ENCODE measurements at places on chromosomes 7 and 10.

DNA sequence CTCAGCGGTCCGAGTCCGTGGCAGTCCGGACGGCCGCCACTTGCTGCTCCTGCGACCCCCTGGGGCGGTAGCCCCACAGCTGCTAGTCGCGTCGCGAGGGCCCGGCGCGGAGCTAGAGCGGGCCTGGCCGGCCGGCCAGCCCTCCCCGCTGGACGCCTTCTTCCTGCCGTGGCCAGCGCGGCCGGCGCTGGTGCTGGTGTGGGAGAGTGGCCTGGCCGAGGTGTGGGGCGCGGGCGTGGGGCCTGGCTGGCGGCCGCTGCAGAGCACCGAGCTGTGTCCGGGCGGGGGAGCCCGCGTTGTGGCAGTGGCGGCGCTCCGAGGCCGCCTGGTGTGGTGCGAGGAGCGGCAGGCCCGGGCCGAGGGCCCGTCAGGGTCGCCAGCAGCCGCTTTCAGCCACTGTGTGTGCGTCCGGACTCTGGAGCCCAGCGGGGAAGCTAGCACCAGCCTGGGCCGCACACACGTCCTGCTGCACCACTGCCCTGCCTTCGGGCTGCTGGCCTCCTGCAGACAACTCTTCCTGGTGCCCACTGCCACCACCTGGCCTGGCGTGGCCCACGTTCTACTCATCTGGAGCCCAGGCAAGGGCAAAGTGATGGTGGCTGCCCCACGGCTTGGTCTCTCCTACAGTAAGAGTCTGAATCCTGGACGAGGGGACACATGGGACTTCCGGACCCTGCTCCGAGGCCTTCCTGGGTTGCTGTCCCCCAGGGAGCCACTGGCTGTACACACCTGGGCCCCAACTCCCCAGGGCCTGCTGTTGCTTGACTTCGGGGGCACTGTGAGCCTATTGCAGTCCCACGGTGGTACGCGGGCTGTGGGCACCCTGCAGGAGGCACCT lies 631 bp downstream of the HPS6 start:
- DNase-seq = peak; percentile 7

GRCh38 chr10:133438711-133439273 lies 14.4 kb upstream of the SPRN start:
- peak; percentile 26 for DNase-seq

- no peak for DNase-seq
These were observed 26.1 kb upstream of the GPAM start for GRCh38 chr10:112209684-112210131.

DNA sequence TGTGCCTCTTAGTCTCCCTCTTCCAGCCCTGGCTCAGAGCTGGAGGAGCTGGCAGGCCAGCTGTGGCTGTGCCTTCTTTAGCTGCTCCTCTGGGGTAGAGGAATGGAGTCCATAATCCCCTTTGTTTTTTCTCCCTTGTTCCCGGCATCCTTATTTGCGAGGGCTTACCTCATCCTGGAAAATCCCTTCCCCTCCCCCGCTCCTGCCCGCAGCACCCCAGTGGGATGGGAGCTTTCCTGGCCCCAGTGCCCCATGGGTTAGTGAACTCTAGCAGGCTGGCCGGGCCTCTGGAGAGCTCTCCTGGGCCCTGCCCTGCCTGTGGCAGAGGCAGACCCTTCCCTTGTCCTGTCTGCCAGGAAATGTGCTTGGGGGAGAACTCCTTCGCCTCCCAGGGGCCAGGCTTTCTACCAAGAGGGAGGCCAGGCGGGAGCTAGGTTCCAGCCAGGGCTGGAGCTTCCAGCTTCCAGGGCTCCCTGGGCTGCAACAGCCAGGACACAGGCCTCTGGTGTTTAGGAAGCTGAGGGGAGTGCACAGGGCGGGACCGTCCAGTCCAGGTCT lies 16.5 kb upstream of the TRIM8 start:
- peak; percentile 68 for DNase-seq

- peak; percentile 90 for DNase-seq
These were observed at the start of gene ASL for GRCh38 chr7:66075590-66076461. TSS of gene ASL (plus strand) at chr7:66075819. CDS start at chr7:66076082, 263 bp downstream.

GRCh38 chr7:25731068-25731845 lies 420.7 kb upstream of the NFE2L3 start:
- no peak for DNase-seq

GRCh38 chr7:137633133-137633532 lies 213.6 kb downstream of the DGKI start:
- DNase-seq = no peak

- DNase-seq = no peak
These were observed 49.9 kb downstream of the COA1 start for GRCh38 chr7:43679210-43680068.

DNA sequence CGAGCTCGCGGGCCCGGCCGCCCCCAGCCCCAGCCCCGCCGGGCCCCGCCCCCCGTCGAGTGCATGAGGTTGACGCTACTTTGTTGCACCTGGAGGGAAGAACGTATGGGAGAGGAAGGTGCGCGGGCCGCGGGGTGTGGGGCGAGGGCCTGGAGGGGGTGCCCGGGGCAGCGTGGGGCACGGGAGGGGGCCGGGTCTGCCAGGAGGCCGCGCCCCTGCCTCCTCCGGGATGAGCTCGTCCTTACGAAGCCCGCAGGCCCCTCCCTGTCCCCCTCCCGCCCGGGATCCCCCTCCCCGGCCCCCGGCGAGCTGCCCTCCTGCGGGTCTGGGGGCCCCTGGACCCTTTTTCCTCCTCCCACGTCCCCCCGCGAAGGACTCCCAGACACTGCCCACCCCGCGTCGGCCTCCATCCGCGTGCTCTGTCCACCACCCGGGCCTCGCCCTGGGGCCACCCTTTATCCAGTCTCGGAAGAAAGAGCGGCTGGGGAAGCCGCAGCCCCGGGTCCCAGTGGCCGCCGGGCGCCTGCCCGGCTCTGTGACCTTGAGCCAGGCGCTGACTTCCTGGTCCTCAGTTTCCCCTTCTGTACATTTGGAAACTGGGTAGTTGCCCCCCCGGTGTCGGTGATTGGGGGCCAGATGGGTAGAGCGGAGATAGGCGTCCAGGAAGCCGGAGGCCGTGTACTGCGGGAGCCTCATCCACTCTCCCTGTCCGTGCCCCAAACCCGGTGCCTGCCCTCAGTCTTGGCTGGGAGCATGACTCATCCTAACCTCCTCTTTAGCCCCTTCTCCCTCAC lies 521 bp downstream of the LIMK1 start:
- peak; percentile 83 for DNase-seq

DNA sequence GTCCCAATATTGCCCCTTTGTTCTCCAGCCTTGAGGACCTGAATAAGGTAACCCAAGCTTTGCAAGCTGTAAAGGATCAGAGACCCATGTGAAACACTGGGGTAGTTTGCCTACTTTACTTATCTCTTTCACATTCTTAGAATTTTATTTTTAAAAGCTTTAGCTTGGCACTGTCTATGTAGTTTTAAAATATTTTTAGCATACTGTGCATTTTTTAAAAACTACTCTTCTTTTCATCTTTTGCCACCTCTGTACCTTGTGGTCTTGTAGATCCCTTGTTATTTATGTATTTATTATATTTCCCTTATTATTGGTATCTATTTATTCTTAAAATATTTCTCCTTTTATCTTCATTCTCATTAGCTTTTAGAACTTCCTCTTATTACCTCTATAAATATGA lies 12.0 kb upstream of the PTPRZ1 start:
- no peak for DNase-seq

- DNase-seq = no peak
These were observed 322.6 kb upstream of the KIAA1217 start for GRCh38 chr10:23886355-23886754.

GRCh38 chr10:62467527-62467926 lies 93.4 kb downstream of the ZNF365 start:
- DNase-seq = peak; percentile 15

DNA sequence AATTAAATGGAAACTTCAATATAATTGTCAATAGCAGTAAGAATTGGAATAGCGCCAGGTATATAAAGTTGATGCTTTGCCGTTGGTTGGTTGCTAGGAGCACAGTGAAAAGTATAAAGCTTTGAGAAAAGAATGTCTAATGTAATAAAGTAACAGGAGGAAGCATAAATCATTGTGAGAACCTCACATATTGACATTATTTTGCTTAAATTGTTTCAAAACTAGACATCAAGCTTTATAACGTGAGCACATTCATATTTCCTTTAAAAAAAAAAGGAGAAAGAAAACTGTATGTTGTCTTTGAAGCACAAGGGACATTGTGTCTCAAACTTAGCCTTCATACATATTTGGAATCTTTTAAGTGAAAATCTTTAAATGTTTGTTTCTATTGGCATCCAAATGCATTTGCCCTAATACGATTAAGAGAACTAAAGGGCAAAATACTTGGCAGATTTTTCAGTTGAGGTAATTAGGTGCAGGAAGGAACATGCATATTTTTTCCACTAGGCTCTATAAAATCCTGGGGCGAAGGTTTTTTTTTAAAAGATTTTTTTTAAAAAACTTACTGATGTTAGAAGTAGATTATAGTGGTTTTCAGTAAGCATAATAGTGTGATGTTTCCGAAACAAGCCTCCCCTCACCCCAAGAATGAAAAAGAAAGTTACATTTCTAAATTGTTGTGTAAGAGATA lies 92.4 kb downstream of the ARID5B start:
- DNase-seq = peak; percentile 34

DNA sequence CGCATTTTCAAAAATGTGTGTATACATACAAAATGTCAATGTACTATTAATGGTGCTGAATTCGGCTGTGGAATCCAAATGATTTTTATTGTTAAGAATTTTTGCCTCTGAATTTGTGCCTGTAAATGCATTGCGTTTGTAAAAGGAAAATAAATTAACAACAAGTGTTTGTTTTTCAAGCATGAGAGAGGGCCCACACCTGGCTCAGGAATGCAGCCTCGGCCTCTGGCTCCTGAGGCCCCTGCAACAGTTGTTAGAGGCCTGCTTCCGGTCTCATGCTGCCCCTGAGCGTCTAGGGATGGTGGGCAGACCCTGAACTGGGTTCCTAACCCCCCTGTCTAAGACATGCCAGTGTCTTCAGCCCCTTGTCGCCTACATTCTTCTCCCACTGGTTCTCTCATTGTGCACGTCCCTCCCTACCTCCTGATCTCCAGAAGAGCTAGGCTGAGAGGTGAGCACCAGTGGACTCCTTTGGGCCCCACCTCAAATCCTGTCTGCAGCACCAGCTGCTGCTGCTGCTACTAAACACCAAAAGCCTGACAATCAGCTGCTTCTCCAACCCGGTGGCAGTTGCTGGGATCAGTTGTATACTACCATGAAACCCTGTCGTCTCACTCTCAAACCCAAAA lies 1.9 kb upstream of the BTBD16 start:
- no peak for DNase-seq

DNA sequence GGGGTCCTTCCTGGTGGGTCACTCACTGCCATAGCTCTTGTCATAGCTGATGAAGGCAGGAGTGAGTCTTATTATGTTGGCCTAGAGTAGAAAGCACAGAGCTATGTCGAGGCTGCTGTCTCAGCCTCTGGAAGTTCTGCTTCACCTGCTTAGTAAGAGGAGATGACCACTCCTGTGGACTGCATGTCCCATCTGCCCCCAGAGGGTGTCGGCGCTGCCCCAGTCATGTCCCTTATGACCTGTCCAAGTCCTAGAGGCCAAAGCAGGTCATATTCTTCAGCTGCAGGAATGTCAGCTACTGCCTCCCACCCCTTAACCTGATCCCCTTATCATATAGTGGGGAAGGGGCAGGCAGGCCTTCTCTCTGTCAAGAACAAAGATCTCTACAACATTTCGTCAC lies 72.4 kb upstream of the AGK start:
- DNase-seq = no peak

DNA sequence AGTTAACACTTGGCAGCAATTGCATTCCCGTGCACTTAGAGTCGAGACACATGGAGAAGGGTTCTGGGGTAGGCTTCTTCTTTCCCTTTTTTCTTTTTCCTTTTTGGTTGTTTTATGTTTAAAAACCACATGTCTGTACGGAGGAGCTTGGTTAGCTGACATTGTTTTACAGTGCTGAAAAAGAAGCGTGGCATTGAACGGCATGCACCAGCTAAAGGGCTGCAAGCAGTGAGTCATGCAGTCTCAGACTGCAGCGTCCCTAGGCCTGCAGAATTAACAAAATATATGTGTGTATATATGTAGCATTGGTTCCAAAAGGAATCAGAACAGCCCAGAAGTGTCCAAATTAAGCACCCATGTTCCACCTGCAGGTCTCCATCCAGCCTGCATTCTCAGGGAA lies 211.0 kb downstream of the TCF7L2 start:
- no peak for DNase-seq

DNA sequence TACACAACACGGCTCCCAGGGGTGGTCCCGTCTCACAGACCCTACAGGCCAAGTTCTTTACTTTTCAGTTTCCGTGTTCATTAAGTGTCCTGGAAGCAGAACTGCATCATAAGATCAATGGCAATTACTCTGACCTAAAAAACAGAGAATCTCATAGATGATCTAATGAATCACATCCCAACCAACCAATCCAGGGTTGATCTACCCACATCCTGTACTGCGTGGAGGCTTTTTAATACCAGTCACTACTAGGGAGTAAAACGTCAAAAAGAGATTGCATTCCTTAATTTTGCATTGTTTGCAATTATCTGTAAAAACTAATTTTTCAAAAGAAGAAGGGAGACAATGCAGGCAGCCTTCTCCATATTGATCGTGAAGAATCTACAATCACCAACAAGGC lies 72.6 kb downstream of the PARD3 start:
- DNase-seq = no peak
